ENCODE measurements at places on chromosomes 13 and 19.
A peak's percentile ranks its signal among the peaks of the same experiment; 100 is the strongest.

GRCh38 chr13:81375709-81376108 lies 1034.8 kb upstream of the SPRY2 start:
- DNase-seq: no peak

GRCh38 chr13:100440751-100441425 lies 147.7 kb downstream of the GGACT start:
- DNase-seq: no peak

GRCh38 chr19:19626516-19627472 lies 1.2 kb downstream of the LPAR2 start:
- DNase-seq: no peak

GRCh38 chr13:75985132-75985531 lies 349.0 kb downstream of the LMO7 start:
- DNase-seq: no peak

DNA sequence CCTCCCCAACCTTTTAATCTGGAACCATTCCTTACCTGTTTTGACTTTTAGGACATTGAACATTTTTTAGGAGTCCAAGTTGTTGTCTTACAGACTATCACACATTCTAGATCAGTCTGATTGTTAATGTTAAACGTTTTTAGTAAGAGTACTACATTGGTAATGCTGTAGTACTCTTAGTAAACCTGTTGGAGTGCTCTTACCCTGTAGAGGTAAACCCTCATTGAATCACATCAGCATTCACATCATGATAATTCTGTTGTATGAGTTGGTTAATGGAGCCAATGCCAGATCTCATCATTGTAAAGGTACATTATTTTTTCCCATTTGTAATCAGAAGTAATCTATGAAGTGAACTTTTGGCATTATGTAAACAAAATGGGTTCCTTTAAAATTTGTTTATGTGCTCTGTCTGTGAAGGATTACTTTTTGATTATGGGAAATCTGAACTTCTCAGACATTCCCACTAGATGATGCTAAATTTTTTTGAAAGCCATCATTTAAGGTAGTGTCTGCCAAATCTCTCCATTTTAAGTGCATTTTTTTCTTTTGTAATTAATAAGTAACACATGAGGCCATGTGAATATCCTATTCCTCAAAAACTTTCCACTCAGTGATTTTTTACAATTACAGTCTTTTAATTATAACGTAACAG lies 55.2 kb downstream of the VWA8 start:
- no peak for DNase-seq

DNA sequence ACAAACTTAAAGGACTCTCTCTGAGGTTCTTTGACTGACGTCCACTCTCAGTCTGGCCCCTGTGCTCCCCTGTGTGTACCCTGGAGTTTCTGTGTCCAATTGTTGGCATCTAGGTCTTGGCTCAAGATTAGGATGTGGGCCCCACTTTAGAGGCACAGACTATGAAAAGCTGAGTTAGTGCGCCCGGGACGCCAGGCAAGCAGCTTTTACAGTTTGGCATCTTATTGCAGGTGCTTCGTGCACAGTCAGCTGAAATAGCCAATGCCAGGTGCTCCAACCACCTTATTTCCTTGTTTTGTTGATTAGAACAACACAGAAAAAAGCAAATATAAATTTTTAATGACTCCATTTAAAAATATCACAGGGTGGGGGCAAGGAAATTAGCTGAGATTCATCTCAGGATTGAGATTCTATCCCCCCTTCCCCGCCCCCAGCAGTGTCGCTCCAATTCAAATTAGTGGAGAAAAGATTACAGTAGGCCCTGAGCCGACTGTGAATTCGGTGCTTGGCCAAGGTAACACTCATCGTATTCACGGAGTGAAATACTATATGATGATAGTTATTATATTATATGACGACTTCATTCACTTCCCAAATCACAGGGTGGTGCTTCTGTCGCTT lies 4.3 kb downstream of the SOX1 start:
- no peak for DNase-seq

DNA sequence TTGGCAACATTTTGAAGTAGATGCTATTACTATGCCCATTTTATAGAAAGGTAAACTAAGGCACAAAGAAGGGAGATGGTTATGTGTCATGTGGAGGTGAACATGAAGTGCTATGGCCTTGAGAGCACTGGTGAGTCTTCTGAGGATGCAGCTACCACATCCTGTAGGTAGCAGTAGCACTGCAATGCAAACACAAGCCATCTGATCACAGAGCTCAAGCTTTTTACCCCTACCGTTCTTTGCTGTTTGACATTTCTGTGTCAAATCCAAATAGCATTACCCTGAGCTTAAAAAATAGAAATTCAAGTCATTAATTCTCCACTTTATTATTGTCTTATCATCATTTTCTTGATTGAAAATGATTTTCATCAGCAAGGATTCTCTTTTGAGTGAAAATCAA lies 382.9 kb downstream of the KCTD12 start:
- no peak for DNase-seq

GRCh38 chr13:86201477-86201876 lies 402.3 kb upstream of the SLITRK6 start:
- no peak for DNase-seq

DNA sequence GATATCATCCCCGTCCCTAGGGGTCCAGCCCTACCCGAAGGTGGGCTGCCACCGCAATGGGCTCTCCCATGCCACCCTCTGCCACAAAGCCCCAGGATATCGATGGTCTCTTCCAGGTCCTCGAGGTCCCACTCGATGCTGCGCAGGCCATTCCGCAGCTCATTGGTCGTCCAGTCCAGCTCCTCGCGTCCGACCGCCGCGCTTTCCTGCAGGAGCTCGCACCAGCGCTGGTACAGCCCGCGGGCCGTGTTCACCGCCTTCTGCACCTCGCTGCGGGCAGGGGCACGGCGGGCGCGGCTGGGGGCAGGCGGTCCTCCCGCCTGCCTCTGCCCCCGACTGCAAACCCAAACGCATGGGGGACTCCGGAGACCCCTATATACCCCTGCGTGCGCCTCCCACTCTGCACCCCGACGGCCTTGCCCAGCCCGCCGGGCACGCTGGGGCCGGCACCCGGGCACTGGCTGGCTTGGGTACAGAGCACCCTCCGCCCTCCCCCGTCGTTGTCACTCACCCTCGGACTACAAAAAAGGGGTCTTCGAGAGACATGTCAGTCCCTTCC lies 468 bp downstream of the STX10 start:
- DNase-seq: no peak

GRCh38 chr13:65508338-65508737 lies 1721.8 kb downstream of the PCDH9 start:
- no peak for DNase-seq

- DNase-seq: no peak
Measured at GRCh38 chr13:20160306-20161274, at the start of gene GJA3. GJA3 (minus strand) TSS chr13:20161052; CDS start chr13:20143288, 17,764 bp downstream.

DNA sequence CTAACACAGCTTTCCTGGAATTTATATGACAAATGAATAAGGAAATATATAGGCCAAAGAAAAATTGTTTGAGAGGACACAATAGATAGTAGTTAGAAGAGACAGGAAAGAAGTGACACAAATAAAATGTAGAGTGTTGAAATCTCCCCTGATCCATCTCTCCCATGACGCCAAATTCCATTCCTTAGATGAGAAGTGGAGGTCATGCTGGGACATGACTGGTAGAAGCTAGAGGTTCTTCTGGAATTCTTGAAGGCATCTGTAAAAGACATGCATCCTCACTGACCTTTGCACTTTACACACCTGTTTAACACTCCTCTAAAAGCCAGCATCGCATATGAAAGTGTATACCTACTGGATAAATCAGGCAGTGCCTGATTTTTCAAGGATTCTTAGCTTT lies 67.8 kb downstream of the DGKH start:
- no peak for DNase-seq

DNA sequence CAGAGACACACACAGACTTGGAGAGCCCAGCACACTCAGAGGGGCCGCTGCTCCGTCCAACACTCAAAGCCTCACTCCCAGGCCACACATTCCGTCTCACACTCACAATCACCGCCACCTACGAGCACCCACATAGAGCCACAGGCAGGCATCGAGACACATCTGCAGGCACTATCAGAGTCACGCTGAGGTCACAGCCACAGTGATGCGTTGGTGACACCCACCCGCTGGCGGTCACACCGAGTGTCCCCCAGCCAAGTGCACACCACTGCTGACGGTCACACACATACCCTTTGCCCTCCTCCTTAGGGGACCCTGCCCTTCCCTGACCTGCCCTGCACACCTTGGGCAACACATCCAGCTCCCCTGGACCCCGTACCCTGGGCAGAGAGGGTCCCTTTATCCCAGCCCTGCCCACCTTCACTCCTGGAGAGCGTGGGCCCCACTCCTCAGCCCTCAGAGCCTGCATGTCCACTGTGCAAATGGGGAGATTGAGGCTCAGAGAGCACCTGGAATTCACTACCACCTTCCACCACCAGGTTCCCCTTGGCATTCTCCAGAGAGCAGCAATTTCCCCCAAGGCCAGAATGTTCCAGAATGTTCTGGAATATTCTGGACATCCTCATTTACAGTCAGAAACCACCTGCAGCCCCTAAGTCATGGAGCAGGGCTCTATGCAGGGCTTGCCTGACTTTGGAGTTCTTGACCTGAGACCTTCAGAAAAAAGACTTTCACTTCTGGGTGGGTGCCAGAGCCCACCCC lies 5.4 kb downstream of the FUT5 start:
- DNase-seq: no peak

DNA sequence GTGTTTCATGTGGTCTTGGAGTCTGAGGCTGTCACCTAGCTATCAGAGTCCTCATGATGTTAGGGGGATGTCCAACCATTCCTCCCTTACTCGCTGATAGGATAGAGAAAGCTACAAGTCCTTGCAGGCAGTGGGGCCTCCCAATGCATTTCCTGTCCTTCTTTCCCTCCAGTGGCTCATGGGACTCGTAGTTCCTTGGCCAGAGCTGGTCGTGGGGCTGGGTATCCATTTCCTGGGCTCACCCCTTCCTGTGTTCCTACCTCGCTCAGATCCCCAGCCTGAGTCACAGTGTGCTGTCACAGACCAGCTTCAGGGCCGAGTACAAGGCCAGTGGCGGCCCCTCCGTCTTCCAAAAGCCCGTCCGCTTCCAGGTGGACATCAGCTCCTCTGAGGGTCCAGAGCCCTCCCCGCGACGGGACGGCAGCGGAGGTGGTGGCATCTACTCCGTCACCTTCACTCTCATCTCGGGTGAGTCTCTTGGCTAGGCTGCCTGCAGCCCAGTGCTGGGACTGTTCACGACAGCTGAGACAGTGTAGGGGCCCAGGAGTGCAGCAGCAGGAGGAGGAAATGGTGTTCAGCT lies 19.1 kb downstream of the TMEM150B start:
- no peak for DNase-seq

DNA sequence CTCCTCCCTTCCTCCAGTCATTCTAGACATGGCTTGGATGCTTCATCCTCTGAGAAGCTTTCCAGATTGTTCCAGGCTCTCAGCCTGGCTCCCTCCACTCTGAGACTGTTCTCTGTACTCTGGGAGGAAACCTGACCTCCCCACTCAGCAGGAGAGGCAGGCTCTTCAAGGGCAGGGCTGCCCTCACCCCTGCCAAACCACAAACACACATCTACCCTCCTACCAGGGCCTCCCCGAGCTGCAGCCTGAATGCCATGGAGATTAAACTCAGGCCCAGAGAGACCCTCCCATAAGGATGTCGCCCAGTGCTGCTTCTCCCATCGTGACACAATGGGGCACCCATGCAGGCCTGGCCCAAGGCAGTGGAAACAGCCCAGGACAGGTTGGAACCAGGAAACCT lies 16.2 kb downstream of the NUMBL start:
- DNase-seq: no peak

GRCh38 chr13:83906240-83906820 lies 24.1 kb upstream of the SLITRK1 start:
- no peak for DNase-seq

GRCh38 chr13:77729502-77730221 lies 32.2 kb downstream of the SLAIN1 start:
- no peak for DNase-seq

- no peak for DNase-seq
Measured at GRCh38 chr13:65011378-65011777, 2218.8 kb downstream of the PCDH9 start.

GRCh38 chr19:6100284-6100915 lies 9.9 kb downstream of the RFX2 start:
- no peak for DNase-seq

DNA sequence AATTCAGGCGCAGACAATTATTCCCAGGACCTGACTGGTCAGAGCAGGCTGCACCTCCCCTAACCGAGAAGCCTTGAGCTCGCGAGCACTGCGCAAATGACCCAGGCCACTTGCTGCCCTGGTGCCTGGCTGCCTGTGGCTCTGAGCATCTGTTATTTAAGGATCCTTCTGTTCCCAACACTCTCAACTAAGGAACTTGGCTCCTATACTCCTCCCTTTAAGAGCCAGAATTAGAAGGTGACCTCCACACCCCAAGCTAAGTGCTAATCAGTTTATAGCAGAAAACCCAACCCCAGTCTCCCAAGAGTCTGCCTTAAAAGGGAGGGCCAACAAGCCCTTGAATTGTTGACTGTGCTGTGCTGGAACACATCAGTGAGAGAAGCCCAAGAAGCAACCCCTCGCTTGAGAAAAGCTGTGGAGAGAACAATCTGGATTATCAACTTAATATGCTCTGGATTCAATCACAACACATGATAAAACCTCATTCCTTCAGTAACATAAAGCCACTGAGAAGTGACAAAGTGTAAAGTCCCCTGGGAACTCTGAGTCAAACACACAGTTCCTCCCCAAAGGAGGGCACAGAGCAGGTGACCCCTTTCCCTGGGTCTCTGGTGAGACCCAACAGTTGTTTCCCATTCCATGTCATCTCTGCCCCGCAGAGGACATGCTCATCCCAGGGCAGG lies 14.6 kb downstream of the AKAP8L start:
- no peak for DNase-seq

GRCh38 chr13:33891196-33891742 lies 73.3 kb downstream of the RFC3 start:
- no peak for DNase-seq

DNA sequence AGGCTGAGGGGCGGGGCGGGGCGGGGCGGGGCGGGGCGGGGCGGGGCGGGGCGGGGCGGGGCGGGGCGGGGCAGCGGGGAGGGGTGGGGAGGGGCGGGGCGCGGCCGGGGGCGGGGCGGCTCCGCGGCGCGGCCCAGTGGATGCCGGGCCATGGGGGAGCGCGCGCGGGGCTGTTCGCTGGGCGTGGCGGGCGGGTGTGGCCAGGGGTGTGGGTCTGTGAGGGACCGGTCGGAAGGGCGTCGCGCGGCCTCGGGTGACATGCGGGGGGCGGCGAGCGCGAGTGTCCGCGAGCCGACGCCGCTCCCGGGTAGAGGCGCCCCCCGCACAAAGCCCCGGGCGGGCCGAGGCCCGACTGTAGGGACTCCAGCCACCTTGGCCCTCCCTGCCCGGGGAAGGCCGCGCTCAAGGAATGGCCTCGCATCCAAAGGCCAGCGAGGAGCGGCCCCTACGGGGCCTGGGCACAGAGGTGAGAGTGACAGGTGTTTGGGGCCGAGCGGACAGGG lies at the start of gene ZFP28:
Gene ZFP28, plus strand, starts transcription at position 188 of the 503 bp plus-strand sequence. Its CDS starts 71 bp downstream, at position 259.
- DNase-seq: peak; percentile 47

GRCh38 chr13:29740961-29741360 lies 109.5 kb downstream of the UBL3 start:
- DNase-seq: no peak

GRCh38 chr13:75760131-75761021 lies 124.2 kb downstream of the LMO7 start:
- DNase-seq: no peak
